Left hindlimb (tissue), 1 donor: ENCODE measurements at places on chromosomes 2 and 18.
A peak's percentile ranks its signal among the peaks of the same experiment; 100 is the strongest.

DNA sequence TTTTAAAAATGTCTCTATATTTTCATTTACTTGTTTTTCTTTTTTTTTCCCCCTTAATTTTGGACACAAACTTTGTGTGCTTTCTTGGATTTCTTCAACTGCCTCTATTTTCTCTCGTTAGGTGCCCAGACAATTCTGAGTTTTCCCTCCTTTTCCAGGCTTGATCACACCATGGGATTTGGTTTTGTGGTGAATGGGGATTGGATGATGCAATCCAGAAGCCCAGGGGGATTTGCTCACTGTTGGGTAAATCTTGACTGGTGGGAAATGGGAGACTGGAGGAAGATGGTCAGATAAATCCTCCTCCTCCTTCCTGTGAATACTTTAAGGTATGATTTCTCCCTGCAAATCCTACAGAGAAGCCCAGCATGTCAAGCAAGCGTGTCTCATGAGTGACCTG lies 19.5 kb upstream of the PAX8 start:
- no peak for DNase-seq

- no peak for DNase-seq
Measured at GRCh38 chr2:367246-367645, 79.4 kb upstream of the ALKAL2 start.

- no peak for DNase-seq
Measured at GRCh38 chr2:27231921-27232320, 14.8 kb downstream of the CAD start.

DNA sequence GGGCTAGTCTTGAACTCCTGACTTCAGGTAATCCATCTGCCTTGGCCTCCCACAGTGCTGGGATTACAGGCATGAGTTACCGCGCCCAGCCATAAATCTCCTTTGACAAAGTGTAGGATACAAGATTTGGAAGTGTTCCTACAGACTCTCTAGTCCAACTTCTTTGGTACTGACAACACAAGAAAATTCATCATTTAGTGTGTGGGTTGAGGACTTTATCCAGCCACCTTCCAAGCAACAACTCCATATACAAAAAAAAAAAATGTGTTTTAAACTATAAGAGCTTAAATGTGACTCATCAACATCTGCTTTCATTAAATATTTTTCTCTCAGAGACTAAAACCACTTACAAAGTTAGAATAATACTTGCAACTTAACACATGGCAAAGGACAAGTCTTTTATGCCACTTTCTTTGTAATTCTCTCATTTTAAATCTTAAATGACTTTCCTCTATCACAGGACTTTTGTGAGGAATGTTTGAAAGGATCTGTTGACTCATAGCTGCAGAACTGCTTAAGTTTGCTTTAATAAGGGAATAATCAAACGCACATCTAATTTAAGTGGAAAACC lies 46.2 kb upstream of the ITGAV start:
- no peak for DNase-seq

GRCh38 chr2:112749755-112750559 lies 14.5 kb downstream of the CKAP2L start:
- peak; percentile 73 for DNase-seq

DNA sequence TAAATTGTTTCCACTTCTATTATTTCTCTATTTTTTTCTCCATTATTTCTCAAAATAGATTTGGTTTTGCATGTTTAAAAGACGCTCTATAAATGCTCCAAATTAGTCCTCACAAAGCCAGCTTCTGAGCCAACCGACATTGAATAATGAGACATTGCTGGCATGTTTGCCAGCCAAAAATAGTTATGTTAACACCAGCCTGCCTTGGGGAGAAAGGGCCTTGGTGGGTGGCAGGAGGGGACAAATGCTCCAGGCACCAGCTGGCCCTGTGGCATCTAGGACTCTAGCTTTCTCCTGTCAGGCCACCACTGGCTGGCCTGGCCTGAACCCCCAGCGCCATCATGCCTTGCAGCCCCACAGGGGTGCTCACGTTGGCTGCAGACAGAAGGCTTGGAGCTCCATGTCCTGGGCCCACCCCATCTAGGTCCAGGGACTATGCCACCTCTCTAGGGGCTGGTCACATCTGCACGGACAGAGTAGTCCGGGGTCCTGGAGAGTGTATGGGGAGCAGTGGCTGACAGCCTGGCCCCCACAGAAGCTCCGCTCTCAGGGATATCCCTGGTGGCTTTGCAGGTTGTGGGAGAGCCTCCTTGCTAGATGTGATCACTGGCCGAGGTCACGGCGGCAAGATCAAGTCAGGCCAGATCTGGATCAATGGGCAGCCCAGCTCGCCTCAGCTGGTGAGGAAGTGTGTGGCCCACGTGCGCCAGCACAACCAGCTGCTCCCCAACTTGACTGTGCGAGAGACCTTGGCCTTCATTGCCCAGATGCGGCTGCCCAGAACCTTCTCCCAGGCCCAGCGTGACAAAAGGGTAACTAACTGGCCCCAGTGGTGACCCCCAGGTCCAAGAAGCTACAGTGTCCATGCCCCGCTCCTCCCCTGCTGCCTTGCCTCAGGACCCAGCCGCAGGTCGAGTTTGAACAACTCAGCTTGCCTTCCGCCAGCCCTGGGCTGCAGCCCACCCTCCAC lies 12.5 kb downstream of the ABCG8 start:
- DNase-seq, result no peak

DNA sequence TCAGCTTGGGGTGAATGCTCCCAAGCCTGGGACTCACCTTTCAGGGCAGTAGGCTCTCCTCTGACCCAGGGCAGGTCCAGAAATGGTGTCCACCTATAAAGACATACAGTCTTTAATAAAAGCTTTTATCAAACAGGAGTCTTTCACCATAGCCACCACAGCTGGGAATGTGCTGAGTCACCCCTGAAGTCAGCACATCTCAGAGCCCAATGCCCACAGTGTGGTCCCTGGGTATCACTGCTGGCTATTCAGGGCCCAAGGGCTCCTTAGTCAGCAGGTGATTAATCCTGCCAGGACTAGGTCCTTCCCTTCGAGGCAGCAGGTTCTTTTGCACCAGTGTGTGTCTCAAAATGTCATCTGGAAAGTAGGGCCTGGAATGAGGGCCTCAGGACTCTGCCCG lies 181.9 kb downstream of the MEMO1 start:
- no peak for DNase-seq

DNA sequence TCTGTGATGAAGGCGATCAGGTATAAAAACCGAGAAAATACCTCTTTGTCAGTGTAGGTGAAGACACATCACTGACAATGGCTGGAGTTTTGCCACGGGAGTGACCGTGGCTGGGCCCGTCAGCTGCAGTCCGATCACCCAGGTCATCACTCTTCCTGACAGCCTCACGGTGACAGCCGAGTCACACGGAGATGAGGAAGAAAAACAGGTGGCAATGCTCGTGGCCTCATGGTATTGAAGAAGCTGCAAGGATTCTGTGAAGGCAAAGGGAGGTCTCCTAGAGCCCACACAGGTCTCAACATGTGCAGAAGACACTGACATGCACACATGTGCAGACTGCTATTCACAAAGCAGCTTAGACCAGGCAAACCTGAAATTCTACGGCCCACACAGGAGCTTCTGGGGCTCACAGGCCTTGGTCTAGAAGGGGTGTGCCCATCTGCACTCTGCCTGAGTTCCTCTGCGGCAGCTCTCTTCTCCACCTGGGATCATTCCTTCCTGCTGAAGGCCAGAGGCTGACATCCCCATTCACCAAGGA lies 7.4 kb downstream of the COPS9 start:
- no peak for DNase-seq

- no peak for DNase-seq
Measured at GRCh38 chr2:192983173-192983572, 788.4 kb upstream of the TMEFF2 start.

DNA sequence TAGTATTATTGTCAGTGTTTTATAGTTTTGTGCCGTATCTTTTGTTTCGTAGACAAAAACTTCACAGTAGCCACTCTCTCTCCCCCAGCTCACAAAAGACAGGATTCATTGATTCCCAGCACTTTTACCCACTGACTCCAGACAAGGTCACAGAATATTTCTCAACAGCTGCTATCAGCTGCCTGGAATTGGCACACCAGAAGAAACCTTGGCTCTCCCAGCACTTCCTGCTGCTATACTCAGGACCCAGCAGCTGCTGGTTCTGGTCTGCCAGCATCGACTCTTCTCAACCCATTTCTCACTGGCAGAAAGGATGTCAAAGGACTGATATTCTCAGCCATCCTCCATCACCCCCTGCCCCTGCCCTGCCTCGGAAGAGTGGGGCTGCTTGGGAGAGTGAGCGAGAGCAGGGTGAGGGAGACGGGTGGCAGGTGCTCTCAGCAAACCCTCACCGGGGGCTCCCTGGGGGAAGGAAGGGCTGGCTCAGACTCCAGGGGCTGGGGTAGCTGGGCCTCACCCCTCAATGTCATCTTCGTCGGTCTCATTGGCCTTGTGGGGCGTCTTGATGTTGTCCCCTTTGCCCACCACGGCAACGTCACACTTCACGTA lies 6.1 kb upstream of the OTOF start:
- DNase-seq, result no peak
